ENCODE measurements at places on chromosomes 6 and 20.

- DNase-seq, result no peak
Observed at GRCh38 chr6:31666337-31666965, 571 bp downstream of the CSNK2B start.

DNA sequence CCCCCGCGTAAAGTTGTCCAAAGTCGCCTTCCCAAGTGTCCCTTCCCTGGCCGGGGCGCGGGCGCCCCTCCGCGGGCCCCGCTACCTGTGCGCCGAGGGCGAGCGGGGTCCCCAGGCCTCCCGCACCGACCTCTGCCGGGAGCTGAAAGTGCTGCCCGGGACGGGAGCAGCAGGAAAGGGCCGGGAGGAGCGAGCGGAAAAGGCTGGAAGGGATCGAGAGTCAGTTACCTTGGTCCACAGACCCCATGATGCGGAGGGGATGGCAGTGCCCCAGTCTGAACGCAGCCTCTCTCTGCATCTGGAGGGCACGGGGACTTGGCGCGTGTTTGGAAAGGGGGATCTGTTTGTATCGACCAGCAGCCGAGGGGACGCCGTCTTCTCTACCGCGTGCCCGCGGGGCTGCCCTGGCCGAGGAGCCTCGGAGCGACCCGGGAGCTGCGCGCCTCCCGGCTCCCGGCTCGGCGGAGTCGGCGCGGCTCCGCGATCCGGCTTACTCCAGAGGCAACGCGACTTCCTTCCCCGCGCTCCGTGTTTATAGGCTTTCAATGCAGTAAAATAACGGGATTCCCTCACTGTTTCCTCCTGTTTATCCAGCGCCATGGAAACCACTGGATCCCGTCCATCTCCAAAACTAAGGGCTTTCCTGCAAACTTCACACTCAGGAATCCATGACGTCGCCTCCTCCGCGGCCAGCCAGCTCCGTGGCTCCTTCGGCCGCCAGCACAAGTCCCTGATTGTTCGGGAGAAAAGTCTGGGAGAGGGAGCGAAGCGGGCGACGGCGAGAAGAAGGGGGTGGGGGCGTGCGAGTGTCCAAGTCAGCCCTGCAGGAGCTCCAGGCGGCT lies 20.0 kb upstream of the NFATC2 start:
- DNase-seq, result peak; percentile 92

- no peak for DNase-seq
Observed at GRCh38 chr20:64038224-64038564, 2.2 kb downstream of the C20orf204 start.

DNA sequence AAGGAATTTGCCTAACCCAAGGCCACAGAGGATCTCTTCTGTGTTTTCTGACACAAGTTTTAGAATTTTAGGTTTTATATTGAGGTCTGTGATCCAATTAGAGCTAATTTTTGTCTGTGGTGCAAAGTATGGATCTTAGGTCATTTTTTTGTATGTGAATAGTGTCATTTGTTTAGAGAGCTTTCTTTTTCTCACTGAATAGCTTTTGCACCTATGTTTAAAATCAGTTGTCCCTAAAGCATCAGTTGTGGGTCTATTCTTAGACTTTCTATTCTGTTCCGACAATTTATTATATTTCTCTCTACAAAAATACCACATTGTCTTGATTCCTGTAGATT lies 341 bp upstream of the MCM9 start:
- no peak for DNase-seq

- DNase-seq, result no peak
Observed at GRCh38 chr6:100311707-100312251, 152.9 kb downstream of the SIM1 start.

- DNase-seq, result no peak
Observed at GRCh38 chr6:7341989-7342742, 29.2 kb upstream of the SSR1 start.

GRCh38 chr6:40688214-40688761 lies 101.1 kb upstream of the LRFN2 start:
- no peak for DNase-seq

DNA sequence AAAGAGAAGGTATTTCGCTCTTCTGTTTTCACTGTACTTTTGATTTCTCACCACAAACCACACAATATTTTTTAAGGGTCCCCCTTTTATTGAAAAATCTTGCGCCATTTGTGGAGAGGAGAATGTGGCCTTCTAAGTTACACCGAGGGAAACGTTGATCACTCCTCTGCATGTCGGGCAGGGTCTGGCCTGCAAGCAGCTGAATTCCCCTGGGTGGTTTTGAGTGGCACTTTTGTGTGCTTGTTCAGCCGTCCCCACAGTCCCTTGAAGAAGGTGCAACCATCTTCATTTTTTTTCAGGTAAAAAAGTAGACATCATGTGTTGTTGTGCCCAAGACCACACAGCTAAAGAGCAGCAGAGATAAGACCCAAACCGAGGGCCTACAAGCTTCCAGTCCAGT lies 6.1 kb downstream of the GPR31 start:
- no peak for DNase-seq

GRCh38 chr6:108764580-108764950 lies 83.7 kb upstream of the ARMC2 start:
- DNase-seq, result no peak

GRCh38 chr6:45724511-45724910 lies 291.1 kb downstream of the CLIC5 start:
- DNase-seq, result peak; percentile 45

DNA sequence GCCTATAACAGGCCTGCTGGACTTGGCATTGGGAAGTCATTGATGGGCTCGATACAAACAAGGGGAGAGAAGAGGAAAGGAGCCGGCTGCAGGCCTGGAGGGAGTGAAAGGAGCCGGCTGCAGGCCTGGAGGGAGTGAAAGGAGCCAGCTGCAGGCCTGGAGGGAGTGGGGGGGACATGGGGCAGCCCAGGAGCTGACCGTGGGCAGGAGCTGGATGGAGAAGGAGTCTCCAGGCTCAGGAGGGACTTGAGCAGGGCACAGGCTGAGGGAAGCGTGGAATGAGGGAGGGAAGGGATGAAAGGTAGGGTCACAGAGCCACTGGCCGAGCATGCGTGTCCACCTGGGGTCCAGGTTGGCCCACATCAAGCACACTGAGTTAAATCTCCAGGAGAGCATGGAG lies 32.0 kb downstream of the RPP40 start:
- no peak for DNase-seq

DNA sequence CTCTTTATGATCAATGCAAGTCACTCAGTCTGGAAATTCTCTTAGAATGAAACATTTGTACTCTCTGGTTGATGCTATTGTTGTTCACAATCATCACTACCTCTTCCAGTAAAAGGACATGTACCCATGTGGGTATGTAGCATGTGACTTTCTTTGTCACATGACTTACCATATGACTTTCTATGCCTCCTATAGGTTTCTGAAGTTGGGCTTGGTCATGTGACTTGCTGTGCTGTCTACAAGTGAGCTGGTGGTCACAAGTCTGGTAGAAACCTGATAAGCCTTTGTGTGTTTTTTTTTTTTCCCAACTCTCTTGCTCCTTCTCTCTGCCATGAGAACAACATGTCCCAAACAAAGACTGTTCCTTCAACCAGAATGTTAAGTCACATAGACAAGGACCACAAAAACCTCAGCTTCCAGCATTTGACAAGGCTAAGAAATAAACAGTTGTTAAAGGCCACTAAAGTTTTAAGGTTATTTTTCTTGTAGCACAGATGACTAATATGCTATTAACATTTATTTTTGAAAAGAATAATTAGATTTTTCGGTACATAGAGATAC lies 379.2 kb upstream of the SLC35B3 start:
- DNase-seq, result no peak

DNA sequence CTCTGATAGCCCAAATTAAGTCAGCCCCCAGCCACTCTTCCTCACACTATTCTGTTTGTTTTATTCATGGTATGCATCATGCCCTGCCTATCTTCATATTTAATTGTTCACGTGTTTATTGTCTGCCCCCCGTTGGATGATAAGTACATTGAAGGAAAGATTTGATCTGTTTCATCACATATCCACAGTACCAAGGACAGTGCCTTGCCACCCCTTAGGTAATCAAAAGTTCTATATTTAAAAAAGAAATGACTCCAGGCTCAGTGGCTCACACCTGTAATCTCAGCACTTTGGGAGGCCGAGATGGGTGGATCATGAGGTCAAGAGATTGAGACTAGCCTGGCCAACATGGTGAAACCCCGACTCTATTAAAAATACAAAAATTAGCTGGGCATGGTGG lies 10.2 kb upstream of the RIN2 start:
- no peak for DNase-seq

- DNase-seq, result peak; percentile 14
Observed at GRCh38 chr20:14561741-14562221, 224.4 kb upstream of the FLRT3 start.

GRCh38 chr20:24479595-24479994 lies 10.2 kb downstream of the SYNDIG1 start:
- no peak for DNase-seq

- DNase-seq, result no peak
Observed at GRCh38 chr20:49863666-49864065, 51.0 kb downstream of the SLC9A8 start.

DNA sequence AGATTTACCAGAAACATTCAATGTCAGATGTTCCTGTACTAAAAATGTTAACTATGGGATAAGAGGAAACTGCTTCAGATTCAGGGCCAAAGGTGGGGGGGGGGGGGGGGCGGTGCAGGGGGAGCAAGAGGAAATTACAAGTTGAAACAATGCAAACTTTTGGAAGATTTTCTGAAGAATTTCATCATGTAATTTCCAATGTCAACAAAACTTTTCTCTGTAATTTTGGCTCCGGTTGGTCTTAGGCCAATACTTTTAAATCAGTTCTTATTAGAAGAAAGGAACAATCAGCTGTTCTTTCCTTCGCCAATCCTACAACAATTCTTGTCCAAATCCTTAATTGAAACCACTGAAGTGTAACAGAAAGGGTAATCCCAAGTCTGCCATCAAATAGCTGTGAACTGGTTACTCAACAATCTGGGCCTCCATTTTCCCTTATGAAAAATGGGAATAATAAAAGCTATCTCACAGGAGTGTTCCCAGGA lies 13.1 kb downstream of the UQCC1 start:
- no peak for DNase-seq

GRCh38 chr20:10472871-10473270 lies 37.8 kb downstream of the SLX4IP start:
- DNase-seq, result no peak

GRCh38 chr20:52410182-52410647 lies 218.6 kb upstream of the ZFP64 start:
- DNase-seq, result peak; percentile 55

DNA sequence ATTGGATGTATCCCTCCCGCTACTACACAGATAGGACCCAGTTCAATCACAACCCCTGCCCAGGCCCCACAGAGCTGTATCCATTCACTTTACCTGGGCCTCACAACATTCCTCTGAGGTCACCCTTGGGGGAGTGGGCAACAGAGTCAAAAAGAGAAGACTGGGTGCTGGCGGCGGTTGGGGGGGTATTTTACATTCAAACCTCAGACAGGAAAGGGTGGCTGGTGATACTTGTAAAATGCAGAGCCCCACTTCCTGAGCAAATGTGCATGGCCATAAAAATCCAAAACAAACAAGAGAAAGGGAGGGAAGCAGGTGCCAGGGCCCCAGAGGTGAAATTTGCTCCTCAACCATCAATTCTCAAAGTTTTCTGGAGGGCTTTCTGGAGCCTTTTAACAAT lies 3.5 kb downstream of the LRFN2 start:
- DNase-seq, result no peak

- no peak for DNase-seq
Observed at GRCh38 chr20:62993856-62994494, 12.8 kb downstream of the BHLHE23 start.

GRCh38 chr6:52375780-52376556 lies 14.0 kb downstream of the PAQR8 start:
- no peak for DNase-seq

GRCh38 chr6:73768558-73768957 lies 72.6 kb downstream of the CD109 start:
- no peak for DNase-seq

DNA sequence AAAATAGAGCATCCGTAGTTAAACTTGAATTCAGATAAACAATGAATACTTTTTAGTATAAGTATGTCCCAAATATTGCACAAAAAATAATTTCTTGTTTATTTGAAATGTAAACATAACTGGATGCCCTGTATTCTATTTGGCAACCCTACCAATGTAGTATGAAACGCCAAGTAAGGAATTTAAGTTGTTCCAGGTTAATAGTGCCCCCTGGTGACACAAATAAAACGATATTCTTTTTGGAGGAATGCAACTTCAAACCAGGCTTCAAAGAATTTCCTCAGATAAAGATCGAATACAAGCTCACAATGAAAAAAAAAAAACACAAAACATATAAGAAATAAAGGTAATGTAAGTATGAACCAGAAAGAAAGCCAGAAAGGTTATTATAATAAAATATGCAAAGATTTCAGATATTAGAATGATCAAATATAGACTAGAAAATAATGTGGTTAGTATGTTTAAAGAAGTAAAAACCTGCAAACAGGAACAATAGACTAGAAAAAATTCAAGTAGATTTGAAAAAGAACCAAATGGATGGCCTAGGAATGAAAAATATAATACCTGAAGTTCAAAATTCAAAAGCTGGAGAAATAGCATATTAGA lies 18.4 kb upstream of the AKAP7 start:
- DNase-seq, result no peak

DNA sequence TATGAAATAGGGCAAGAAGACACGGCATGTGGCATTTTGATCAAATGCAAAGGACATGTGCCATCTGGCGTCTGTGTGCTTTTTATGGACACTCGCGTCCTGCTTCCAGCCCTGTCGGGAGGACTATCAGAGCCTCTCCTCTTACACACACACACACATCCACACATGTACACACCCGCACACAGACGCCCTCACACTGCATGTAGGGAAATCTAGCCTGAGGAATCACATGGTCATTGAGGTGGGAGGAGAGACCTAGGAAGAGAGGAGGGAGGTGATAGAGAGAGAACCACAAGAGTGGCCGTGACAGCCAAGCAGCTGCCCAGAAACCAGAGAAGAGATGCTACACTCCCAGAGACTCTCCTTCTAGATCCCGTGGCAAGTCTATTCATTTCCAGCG lies 105.9 kb upstream of the CDYL start:
- DNase-seq, result no peak

DNA sequence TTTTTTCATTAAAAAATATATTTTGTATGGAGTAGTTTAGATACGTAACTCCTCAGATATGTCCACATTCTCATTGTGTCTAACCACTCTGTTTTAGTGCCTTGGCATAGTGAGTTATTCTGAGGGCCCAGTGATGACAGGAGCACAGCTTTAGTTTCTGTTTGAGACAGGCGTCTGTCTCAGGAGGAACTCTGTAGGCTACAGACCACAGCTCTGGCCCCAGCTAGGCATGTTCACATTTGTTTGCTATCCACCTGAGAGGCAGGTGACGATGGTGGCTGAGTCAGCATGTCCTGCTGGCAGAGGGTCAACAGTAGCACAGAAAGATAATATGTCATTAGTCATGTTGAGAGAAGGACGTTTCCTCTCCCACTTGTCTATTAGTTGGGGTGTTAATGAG lies 16.3 kb downstream of the LRRC1 start:
- peak; percentile 61 for DNase-seq

- no peak for DNase-seq
Observed at GRCh38 chr6:84249724-84250123, 22.3 kb upstream of the CEP162 start.

GRCh38 chr6:105452376-105452775 lies 49.5 kb upstream of the PREP start:
- no peak for DNase-seq
